ENCODE measurements at places on chromosomes 1 and 21. TPM values are rescaled to one million over a fixed set of nuclear protein-coding genes. Genes with fewer than 3 reads are reported as not detected.

GPA33 gene
- 0.31 TPM for total RNA-seq

SPRR2E gene
- not detected for total RNA-seq

TDRD5 gene
- total RNA-seq: not detected

DNA sequence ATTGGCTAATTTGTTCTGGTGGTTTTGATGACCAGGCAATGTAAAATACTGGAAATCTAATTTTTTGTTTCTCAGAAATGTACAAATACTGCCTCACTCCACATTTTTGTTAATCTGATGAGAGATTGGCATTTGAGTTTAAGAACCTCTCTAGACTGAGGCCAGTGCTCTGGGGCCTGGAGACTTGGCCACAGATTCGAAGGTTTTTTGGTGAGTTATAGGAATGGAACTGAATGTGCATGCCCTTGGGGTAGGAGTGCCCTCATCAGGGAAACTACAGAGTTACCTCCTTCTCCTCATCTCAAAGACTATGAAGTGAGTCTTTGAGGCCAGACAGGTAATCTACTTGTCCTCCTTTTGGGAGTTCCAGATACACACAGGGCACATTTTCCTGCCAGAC, 347.9 kb downstream of the LTN1 start:
- DNase-seq: no peak

DNA sequence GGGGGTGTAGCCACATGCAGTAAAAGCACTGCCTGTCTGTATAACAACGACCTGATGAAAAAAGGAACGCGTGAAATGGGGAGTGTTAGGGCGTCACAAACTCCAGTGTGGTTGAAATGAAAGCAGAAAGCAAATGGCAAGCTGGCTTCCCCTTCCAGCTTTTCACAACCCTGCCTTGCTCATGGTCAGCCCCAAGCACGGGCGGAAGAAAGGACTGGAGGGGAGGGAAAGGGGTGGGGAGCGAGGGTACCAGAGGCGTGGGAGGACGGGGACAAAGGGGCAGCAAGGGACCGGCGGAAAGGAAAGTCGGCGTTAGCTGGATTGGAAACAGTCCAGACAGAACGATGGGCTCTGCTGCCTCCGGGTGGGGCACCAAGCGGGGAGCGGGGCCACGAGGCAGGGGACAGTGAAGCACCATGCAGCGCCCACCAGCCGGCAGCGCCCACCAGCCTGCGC, 9.6 kb downstream of the VPS26C start:
- DNase-seq: peak; percentile 36

DNA sequence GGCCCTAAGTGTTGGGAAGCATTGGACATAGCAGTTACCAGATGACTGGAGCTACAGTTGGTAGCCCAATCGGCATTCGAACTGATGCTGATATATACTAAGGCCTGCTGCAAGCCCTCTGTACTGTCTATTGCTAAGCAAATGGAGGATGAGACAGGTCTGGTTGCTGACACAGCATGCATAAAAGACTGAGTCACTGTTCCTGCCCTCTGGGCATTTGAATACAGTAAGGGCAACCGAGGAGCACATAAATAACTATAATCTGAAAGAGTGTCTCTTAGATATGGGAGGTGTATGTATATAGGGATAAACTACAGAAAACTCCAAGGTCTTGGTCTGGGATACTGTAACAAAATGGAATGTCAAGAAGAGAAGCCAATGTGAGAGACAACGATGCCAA, 16.8 kb upstream of the MARK1 start:
- DNase-seq: no peak

- no peak for DNase-seq
Measured at GRCh38 chr1:227952374-227953021, 4.8 kb upstream of the WNT9A start.

DNA sequence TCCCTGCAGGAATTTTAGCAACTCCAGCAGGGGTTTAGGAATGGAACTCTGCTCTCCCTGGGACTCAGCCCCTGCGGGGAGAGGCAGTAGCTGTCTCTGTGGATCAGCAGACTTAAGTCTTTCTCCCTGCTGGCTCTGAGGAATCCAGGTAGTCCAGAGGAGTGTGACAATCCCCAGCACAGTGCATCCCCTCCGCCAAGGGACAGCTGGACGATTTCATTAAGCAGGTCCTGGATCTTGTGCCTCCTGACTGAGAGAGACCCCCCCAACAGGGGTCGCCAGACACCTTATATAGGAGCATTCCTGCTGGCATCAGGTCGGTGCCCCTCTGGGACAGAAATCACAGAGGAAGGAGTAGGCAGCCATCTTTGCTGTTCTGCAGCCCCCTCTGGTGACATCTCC, 30.6 kb downstream of the AKT3 start:
- DNase-seq: no peak

DNA sequence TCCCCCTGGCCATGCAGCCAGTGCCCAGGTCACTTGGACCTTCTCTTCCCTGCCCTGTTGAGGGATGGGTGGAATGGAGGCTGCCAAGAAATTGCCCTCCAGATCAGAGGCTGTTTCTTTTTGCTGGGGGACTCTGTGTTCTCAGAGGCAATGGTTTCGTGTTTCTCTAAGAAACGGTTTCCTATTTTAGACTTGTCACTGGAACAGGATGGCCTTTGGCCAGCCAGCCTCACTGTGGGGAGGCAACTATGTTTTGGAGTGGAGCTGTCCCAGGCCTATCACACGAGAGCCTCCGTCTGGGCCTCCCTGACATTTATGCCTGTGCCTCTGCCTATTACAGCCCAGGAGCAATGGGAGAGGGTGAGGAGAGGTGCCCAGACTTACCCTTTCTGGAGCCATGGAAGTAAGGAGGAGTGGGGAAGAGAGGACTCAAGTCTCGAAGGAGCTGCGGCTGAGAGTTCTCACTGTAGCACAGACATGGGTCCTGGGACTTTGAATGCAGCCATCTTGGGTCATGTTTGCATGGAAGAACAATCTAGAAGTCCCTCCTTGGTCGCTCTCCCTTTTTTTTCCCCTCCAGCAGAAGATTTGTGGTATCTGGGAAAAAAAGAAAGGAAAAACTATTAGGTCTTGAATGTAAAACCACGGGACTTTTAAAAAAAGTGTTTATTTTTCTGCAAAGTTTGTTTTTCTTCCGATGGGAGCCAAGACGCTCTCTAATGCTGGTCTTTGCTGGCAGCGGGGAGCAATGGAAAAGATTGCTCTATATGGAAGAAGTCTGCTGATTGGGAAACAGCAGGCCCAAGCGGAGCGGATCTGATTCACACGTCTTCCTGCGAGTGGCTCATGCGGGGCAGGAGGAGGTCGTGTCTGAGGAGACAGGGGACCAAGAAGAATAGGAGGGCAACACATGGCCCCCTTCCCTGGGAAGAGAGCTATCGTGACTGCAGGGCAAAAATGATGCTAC, 219.2 kb downstream of the FOXD2 start:
- DNase-seq: peak; percentile 85

Measured in left cardiac atrium (tissue), 4 donors.